Activated T-helper 1 cell treated with anti-CD3 and anti-CD28 coated beads, Interleukin-2, amount 50 U/mL, for 16 hours (primary cell): ENCODE measurements at places on chromosomes 3 and 15.
A peak's percentile ranks its signal among the peaks of the same experiment; 100 is the strongest.

- DNase-seq: no peak
Observed at GRCh38 chr3:120928991-120929390, 21.0 kb downstream of the STXBP5L start.

DNA sequence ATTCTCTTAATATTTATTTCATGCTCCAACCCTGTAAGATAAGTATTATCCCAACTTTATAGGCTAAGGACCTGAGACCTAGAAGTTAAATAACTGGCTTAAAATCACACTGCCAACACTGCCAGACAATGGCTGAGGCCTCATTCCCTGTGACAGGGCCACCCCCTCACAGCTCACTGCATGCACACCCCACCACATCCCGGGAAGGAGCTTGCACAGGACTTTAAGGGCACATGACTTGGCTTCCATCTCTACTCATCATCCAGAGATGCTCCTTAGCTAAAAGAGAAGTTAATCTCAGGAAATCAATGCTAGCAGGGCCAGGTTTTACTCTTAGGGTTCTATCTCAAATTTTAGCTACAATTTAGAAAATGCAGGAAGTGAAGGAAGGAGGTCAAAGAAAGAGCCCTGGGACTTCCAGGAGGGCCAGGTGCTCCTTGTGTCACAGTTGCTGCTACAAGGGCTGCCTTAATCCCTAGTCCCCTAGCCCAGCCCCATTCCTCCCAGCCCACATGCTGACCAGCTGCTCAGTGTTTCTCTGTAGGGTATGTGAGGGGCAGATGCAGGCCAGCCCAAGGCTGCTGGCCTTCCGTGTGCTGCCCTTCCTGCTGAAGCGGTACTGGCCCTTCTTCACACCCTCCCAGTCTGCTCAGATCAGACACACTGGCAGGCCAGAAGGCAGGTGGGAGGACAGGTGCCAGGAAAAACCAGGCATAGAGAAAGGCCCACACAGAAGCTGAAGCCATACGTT is 53.5 kb downstream of the WWTR1 start:
- no peak for DNase-seq

DNA sequence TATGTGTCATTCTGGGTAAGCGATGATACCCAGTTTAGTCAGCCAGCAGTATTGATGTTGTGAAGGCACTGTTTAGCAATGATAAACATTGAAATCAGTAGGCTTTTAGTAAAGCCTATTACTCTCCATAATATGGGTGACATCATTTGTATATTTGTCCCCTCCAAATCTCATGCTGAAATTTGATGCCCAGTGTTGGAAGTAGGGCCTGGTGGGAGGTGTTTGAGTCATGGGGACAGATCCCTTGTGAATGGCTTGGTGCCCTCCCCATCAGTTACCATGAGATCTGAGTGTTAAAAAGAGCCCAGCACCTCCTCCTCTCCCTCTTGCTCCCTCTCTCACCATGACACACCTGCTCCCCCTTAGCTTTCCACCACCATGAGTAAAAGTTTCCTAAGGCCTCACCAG is 31.4 kb upstream of the FAN1 start:
- DNase-seq: no peak

- DNase-seq: no peak
Observed at GRCh38 chr3:46335541-46335940, 18.4 kb upstream of the CCR2 start.

GRCh38 chr3:2599471-2599870 is 500.8 kb downstream of the CNTN4 start:
- no peak for DNase-seq

- DNase-seq: no peak
Observed at GRCh38 chr3:13501958-13502790, 22.1 kb downstream of the HDAC11 start.

DNA sequence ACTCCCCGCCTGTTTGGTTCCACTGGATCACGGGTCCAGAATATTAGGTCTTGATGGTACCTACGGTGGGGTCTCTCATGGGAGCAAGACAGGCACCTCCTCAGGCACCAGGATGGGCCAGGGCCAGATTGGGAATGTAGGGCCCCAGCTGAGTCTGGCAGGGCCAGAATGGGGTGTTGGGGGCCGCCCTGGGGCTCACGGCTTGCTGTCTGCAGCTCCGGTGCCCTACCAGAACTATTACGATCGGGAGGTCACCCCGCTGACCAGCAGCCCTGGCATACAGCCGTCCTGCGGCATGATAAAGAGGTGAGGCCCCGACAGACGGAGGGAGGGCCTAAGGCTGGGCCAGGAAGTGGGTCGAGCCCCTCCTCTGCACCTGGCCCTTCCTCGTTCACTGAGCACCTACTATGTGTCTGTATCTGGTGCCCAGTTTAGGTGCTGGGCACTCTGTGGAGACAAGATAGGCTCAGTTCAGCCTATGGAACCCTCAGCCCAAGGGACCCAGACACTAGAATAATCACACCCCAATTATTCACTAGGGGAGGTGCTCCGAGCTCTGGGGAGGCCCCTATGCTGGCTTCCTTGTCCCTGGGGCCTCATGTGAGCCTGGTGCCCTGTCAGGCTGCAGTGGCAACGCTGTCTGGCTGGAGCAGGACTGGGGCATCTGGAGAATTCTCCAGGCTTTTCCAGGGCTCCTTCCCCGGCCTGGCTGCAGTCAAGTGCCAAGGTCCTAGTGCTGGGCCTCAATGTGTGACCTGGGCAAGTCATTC is 37.9 kb downstream of the PSTPIP1 start:
- peak; percentile 3 for DNase-seq

GRCh38 chr3:31815631-31816440 is 165.2 kb downstream of the OSBPL10 start:
- DNase-seq: no peak

DNA sequence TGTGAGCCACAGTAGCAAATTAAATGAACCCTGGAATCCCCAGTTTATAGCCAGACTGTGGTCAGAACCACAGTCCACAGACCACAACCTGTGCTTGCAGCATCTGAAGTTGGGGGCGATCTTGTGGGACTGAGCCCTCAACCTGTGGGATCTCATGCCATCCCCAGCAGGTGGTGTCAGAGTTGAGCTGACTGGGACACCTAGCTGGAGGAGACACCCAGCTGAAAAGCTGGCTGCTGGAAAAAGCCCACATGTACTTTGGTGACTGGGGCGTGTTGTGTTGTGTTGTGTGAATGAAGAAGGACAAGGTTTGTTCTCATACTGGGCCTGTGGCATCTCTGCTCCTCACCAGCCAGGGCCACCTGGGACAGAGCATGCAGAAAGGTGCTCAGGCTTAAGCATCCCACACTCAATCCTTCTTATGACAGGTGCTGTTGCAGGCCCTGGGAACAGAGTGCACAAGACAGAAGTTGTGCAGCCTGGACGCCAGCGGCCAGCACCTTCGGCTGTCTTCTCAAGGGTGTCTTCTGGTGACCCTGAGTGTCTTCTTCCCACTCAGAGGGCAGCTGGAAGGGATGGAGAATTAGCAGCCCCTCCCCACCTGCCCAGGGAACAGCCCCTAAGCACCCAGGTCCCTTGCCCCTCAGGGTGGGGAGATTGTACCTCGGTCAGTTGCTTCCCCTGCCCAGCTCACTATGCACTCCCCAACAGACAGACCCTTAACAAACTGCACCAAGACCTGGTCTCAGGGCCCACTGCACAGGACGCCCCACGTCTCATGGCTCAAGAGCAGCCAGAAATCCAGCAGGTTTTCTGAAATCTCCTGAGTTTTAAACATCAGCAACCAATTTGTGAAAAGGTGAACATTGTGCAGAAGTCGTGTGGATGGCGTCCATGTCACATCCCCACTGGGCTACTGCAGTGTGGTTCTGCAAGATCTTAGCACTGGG is 2.2 kb upstream of the UROC1 start:
- no peak for DNase-seq
